Epithelial cell of proximal tubule (primary cell): ENCODE measurements at places on chromosomes 2 and 18.

DNA sequence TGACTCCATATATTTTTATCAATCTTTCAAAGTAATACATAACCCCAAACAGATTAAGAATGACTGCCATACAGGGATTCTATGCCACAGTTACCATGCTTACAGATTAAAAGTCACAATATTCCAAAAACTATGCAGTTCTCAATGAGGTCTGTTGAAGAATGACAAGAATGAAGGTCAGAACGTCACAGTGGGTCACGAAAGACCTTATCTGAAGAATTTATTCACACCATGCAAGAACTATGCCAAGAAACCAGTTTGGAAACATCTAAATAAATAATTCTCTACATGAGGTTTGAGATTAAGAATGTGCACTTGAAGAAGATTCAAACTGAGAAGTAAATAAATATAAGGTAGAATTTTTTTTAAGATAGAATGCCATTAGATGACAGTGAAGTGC is 253.3 kb downstream of the EXOC6B start:
- DNase-seq, result no peak

DNA sequence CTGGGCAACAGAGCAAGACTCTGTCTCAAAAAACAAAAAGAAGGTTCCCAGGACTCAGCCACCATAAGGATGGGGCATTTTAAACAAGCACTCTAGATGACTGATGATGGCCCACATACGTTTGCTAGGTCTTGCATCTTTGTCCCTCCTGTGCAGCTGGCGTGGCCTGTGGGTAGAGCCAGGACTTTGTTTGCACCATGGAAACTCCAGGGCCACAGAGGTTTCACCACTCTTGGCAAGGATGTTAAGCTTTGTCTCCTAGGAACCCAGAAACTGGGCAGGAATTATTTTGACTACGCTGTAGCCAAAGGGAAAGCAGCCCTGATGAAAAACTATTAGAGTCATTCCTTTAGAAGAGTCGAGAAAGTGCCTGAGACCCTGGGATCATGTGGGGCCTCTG is 75.3 kb upstream of the STPG4 start:
- no peak for DNase-seq

- no peak for DNase-seq
These were observed 24.6 kb upstream of the CERS6 start for GRCh38 chr2:168431301-168432024.

DNA sequence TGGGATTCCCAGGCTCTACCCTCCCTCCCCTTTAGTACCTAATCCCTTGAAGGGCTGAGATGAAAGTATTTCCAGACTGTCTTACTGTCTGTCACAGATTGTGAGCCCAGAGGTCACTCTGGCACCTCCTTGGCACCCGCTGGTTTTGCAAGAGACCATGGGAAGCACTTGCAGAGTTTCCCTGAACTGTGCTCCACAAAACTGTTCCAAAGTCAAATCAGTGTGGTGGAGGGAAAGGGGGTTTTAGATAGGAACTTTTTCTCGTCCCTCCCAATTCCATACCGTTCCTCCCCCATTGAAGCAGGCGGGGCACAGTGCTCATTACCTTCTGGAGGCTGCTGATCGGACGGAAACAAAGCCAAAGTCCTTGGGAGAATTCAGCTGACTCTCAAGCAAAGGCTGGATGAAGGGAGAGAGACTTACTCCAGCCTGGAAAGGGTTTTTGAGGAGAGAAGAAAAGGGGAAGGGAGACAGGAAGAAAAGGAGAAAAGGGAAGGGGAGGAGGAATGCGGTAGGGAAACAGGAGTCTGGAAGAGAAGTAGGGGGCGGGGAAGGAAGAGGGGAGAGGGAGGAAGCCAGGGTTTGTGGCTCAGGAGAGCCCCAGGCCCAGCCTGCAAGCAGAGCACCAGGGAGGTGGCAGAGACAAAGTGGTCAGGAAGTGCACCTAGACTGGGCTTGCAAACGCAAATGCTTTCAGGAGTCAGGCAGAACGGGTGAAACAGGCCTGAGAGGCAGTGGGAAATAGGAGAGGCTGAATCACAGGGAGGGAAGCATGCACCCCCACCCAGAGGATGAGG is 88.4 kb upstream of the SP3 start:
- DNase-seq, result no peak

GRCh38 chr2:189702071-189702470 is 27.6 kb downstream of the ANKAR start:
- no peak for DNase-seq

GRCh38 chr18:33316146-33316587 is 124.4 kb downstream of the CCDC178 start:
- DNase-seq, result no peak

GRCh38 chr2:112682101-112682500 is 36.4 kb downstream of the SLC20A1 start:
- no peak for DNase-seq

GRCh38 chr2:233084488-233084887 is 24.3 kb downstream of the INPP5D start:
- no peak for DNase-seq

DNA sequence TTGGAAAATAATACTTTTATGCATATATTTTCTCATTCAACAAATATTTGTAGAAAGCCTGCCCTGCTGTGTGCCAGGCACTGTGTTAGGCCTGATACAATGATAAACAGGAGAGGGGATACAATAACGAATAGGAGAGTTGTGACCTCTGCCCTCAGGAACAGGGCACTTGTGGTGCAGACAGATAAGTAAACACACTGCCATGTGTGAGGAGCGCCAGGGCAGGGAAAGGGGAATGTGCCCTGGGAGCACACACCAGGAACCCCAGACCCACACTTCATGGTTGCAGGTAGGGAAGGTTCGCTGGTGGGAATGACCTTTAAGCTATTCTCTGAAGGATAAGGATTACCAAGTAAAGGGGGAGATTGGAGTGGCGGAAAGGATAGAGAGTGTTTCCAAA is 42.2 kb upstream of the DSC1 start:
- DNase-seq, result no peak

DNA sequence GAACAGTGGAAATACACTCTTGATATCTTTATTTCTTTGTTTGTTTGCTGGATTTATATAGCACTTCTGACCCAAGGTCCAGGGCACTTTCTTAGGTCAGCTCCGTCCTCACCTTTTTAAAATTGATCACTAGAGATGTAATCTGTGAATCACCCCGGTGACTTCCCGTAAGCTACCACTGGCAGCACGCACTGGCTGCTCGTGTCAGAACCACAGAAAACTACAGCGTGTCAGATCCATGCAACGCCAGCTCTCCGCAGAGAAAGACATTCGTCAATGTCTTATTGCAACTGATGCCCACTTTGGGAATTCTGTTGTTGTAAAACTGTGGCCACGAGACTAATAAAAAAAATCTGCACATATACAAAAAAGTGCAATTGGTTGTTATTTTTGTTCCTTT is 779.4 kb upstream of the ZEB2 start:
- no peak for DNase-seq

- no peak for DNase-seq
These were observed 5.3 kb downstream of the PLEKHH2 start for GRCh38 chr2:43642363-43642762.

GRCh38 chr18:3037423-3037915 is 24.5 kb upstream of the LPIN2 start:
- no peak for DNase-seq

DNA sequence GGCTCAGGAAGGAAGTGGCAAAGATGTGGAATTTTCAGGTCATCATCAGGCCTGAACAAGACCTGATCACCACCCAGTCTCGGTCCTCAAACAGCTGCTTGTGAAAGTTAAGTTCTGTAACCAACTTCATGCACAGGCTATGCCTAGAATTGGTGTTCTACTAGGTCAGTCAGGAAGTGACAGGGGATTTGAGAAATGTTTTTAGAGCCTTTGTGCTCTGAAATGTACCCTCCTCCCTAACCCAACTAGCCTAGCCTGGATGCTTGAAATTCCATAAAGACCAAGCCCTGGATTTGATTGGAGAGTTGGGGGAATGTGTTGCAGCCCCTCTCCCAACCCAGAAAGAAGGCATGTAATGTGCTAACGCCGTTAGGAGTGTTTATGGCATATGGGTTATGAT is 63.3 kb downstream of the TGOLN2 start:
- no peak for DNase-seq

DNA sequence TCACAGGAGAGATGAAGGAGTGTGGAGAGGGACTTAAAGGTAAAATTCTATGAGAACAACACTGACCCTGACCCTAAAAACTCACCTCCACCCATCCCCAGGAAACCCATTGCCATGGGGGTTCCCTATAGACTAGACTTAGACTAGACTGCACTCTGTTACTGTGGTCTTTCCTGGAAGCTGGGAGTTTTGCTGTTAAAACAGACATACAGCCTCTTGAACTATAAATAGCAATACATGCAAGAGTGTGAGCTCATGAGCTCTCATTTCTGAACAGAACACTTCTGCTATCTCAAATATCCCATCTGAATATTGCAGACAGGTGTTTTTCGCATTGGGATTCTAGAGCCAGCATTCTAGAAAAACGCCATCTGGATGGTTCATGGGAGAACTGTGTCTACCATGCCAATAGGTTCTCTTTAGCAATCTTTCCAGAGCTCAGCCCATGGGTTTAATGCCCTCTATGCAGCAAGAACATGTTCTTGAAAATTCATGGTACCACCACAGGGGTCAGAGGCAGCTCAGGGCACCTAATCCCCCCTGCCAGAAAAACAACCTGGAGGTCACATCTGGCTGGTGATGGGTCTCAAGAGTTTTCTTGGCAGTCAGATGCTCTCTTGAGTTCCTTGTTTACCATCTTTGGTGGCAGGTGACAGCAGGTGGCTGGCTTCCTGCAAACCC is 51.9 kb downstream of the SLC14A2 start:
- DNase-seq, result no peak

- DNase-seq, result no peak
These were observed 235.2 kb downstream of the FAM210A start for GRCh38 chr18:13491138-13491537.

DNA sequence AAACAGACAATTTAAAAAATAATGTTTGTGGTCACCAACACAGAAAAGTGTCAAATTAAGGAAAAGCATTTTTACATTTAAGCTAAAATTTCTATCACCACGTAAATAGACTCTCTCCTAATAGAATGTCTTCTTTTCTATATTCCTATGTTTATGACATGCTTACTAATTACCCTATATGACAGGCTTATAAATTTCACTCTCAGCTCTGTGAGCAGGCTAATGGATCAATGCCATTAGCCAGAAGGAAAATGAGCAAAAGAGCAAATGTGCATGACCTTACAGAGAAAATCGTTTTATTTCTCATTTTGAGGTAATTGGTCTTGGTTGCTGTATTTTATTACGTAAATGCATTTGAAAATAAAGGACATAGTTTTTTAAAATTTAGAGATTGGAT is 209.7 kb downstream of the TMX3 start:
- no peak for DNase-seq

- DNase-seq, result no peak
These were observed 168.9 kb downstream of the ANTXR1 start for GRCh38 chr2:69181806-69182427.
